ENCODE measurements at places on chromosomes 13 and 19.

DNA sequence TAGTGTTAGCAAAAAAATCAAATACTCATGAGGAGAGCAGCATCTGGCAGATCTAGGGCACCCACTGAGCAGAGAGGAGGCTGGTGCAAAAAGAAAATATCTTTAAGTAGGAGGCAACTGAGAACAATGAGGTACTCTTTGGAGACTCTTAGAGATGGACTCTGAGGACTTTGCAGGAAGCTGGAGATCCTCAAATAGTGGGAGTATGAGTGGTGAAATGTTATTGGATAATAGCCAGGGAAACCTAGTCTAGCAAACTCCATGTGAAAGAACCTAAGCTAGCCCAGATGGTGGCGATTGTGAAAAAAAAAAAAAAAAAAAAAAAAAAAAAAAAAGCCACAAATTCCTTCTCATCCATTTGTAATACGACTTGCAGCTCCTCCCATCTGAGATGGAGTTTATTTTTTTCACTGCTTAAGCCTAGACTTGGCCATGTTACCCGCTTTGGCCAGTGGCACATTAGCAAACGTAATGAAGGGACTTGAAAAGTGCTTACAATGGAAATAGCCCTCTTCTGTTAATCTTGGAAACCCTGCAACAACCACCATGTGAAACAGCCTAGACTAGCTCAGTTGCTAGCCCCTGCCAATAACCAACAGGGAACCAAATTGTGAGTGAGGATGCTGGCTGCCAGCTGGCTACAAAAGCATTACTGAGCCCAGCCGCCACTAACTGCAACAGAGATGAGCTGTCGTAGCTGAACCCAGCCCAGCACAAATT is 476.2 kb downstream of the KLF12 start:
- no peak for DNase-seq

DNA sequence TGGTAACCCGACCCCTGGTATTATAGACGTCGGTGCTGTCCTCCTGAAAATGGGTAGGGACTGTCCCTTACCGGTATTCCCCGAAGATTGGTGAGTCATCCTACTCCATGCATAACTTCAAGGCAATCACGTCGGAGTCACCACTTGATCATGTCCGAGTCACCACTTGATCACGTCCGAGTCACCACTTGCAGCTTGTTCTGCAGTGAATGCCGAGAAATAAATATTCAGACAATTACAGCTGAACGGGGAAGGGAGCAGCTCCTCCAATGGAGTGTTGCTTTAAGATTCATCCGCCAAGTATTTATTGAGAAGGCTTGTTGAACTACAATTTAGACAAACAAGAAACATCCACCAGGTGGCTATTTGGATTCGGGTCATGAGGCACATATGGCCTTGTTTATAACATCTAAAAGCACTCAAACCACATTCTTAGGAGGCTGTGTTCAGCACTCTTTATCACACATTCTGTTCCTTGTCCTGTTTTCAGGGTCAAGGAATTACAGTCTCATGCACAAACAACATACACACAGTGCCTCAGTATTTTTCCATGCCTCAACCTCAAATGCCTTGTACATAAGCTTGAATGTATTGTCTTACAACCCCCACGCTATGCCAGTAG is 43.1 kb downstream of the ZNF726 start:
- DNase-seq = no peak

DNA sequence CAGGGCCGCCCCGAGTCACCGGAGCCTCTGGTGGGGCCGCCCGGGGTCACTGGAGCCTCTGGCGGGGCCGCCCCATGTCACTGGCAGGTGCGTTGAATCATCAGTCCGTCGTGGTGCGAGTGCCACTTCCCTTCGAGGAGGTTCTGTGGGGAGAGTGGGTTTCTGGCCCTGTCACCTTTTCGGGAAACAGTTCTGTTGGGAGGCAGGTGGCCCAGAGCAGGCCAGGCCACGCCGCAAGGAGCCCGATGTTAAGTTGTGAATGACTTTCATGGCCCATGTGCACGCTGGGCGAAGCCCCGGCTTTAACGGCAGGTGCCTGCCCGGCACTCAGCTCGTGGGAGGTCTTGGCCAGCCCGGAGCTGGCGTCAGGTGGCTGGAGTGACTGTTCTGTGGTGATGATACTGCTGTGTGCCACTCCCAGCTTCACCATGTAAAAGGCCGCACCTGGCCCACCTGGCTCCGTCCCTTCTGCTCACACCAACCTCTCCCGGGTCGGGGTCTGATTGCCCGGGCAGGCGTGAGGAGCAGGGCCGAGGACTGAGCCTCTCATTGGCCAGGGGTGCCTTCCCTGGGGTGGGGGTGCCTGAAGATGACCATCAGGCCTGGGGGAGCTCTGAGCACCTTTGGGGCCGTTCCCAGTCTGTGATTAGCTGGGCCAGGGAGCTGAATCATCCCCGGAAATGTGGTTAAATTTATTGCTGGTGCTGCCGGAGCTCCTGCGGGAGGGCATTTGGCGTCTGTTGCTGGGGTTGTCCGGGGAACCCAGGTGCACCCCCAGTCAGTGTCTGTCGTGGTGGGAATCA is 29.2 kb downstream of the CSNK1G2 start:
- no peak for DNase-seq

DNA sequence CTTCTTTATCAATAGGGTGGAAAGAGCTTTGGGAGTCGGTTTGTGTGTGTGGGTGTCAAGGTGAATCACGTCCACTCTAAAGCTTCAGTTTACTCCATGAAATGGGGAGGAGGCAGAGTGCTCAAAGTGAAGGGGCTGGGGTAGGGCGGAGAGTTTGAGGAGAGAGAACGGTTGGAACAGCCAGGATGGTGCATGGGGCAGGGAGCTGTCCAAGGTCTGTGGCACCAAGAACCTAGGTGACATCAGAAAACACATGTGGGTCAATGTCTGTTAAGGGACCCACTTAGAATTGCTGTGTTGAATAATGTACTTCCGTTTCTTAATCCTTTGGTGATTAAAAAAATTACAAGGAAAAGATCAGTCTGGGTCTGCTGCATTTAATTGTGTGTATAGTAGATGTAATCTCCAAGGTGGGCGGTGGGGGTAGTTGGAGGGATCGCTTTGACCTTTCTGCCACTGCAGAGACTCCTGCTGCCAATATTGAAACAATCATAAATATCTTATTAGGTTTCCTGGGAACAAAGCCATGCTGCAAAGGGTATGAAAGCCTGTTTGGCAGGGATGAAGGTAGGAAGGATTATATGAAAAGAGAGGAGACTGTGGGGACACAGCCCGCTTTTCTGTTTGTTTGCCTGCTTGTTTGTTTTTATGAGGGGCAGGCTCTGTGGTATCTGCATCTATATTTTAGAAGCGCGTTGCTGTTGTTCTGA is 122.3 kb downstream of the ATP8A2 start:
- no peak for DNase-seq

DNA sequence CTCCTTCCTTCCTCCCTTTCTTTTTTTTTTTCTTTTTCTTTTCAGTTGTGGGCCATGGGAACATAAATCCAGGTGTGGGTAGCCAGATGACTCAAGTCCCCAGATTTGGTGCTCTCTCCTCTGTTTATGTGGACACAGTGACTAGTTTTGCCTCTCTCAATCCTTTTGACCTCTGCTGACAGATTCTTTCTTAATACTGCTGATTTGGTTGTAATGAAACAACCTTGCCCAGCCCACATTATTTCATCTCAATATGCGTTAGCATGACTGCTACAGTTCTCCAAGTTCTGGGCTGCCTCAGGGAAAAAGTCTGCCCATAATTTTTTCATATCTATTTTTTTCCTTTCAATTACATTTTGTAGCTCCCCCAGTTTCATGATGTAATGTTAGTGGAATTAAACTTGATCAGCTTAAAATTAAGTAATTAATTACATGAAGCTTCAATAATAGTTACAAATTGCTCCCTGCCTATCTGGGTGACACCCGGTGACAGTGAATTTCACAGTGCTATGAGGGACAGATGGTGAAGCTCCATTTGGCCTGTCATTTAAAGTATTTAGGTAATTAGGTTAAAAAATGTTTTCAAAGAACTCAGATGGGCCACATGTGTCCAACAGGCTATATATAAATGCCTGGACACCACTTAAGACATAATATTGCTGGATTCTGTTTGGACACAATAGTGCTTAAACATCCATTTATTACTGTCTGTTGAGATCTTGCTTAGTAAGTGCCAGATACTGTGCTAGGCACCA is 118.8 kb upstream of the FRY start:
- DNase-seq = no peak

All from activated CD4-positive, alpha-beta T cell treated with anti-CD3 and anti-CD28 coated beads for 4 hours (primary cell).